ENCODE measurements at places on chromosomes 12 and 14. TPM values are rescaled to one million over a fixed set of nuclear protein-coding genes. Genes with fewer than 3 reads are reported as not detected.

GRCh38 chr12:121786440-121786825 is 7.1 kb downstream of the RHOF start:
- no peak overlapping the region for H3K4me3 ChIP-seq
- no peak for DNase-seq
- peaks cover 84% of the 10 kb centered on the region for H3K4me1 ChIP-seq

- H3K27ac ChIP-seq: no peak overlapping the region
- H3K27me3 ChIP-seq: no peaks in the 10 kb centered on the region
These were observed 621.2 kb upstream of the FBXO33 start for GRCh38 chr14:40053416-40053815.

GRCh38 chr14:68897559-68898155 is 81.4 kb downstream of the ACTN1 start:
- H3K36me3 ChIP-seq: peaks cover 12% of the 10 kb centered on the region
- H3K4me1 ChIP-seq: peaks cover 11% of the 10 kb centered on the region
- DNase-seq: no peak

- H3K4me3 ChIP-seq: no peak overlapping the region
- no peaks in the 10 kb centered on the region for H3K27me3 ChIP-seq
- H3K36me3 ChIP-seq: no peaks in the 10 kb centered on the region
- no peak overlapping the region for H3K27ac ChIP-seq
- no peaks in the 10 kb centered on the region for H3K4me1 ChIP-seq
- no peak for DNase-seq
These were observed 51.0 kb downstream of the KANSL2 start for GRCh38 chr12:48631071-48631470.

DNA sequence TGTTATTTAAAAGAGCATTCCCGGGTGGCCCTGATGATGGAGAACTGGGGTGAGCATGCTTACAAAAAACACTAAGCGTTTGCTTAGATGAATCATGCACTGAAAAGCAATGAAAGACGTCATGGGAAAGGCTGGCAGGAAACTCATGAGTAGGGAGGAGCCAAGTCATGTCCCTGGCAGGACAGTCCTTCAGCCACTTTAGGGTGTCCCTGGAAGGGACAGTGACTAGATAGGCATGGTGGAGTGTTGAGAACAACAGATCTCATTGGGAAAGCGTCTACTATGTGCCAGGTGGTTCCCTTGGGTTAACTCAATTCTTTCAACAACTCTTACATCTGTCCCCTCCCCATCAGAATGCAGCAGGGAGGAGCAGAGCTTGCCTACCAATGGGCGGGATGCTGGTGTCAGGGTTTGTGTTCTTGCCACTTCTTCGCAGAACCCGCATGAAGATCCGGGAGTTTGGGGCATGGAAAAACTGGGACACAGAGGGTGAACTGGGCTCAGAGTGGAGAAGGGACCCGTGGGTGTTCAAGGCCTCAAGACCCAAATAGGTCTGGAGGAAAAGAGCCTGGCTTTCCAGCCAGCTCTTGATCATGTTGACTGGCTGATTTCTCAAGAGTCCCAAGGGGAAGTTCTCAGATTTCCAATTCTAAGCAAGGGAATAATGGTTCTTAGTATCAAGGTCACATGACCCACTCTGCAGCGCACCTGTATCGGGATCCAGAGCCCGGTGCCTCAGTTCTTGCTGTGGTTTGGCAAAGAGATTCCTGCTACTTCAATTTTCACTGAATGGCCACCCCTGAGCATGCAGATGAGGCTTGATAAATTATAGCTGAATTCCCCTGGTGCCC is 653.9 kb upstream of the TBX3 start:
- peak overlapping the region; percentile 65 for H3K27ac ChIP-seq
- no peaks in the 10 kb centered on the region for H3K36me3 ChIP-seq
- H3K4me1 ChIP-seq: peaks cover 5% of the 10 kb centered on the region
- no peak for DNase-seq
- no peak overlapping the region for H3K4me3 ChIP-seq

GRCh38 chr12:18908191-18908590 is 170.3 kb downstream of the CAPZA3 start:
- H3K36me3 ChIP-seq: no peaks in the 10 kb centered on the region
- no peaks in the 10 kb centered on the region for H3K27me3 ChIP-seq
- no peak overlapping the region for H3K4me3 ChIP-seq
- DNase-seq: no peak
- H3K4me1 ChIP-seq: no peaks in the 10 kb centered on the region

DNA sequence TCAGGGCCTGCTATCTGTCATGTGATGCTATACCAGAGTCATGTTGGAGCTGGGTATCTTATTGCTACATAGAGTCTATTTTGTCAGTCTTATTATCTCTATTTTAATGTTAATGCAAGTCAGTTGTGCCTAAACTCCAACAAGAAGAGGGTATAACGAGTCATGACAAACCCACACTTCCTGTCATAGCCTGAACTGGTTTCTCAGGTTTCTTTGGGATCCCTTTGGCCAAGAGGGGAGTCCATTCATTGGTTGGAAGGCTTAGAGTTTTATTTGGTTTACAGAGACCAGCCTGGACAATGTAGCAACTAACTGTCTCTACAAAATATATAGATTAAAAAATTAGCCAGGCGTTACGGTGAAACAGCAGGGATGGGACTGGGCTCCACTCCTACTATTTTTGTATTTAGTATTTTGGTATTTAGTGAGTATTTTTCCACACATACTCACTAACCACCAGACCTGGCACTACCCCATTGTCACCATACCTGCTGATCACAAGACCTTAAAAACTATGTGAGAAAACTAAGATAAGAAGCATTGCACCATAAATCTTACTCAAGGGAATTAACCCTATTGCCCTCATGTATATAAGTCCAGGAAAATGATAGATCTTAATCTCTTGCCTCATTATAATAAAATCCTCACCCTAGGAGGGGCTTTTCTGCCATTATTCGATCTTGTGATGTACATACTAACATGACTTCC is 387.5 kb downstream of the IPO8 start:
- H3K27me3 ChIP-seq: no peaks in the 10 kb centered on the region
- H3K4me1 ChIP-seq: no peaks in the 10 kb centered on the region
- no peak for DNase-seq
- no peak overlapping the region for H3K27ac ChIP-seq

- no peak overlapping the region for H3K27ac ChIP-seq
- no peaks in the 10 kb centered on the region for H3K36me3 ChIP-seq
- no peak for DNase-seq
- no peaks in the 10 kb centered on the region for H3K27me3 ChIP-seq
- H3K4me3 ChIP-seq: no peak overlapping the region
These were observed 101.0 kb downstream of the FOXG1 start for GRCh38 chr14:28867571-28867970.

The BCL2L2 gene
- 57.8 TPM for total RNA-seq

The CLEC14A gene
- total RNA-seq: 5.4 TPM

The LRTM2 gene
- total RNA-seq: not detected

The CDCA4 gene
- 35.0 TPM for total RNA-seq

The GARIN6 gene
- total RNA-seq: not detected

The DLGAP5 gene
- total RNA-seq: 12.5 TPM

The PNP gene
- total RNA-seq: 110 TPM

The ESR2 gene
- 2.7 TPM for total RNA-seq

The TEAD4 gene
- 12.1 TPM for total RNA-seq
